ENCODE measurements at places on chromosomes 2 and 18.

DNA sequence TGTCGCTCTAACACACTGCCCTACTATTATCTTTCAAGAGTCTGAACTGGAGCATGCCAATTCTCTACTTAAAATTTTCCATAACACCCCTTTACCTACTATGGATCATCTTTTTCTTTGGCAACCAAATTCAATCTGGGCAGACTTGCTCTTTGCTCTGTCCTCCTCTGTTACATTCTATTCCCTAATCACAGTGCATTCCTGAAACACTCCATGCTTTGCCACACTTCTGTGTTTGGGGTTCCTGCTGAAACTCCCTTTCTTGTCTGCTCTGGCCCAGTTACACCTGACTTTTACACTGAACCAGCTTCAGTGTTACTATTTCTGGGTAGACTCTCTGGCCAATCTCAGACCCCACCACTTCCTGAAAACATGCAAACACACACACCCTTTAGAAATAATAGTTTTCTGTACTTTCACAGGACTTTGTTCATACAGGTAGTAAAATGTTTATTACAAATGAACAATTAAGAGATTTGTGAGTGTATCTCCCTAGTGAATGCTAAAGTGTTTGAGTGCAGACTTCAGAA, 119.9 kb upstream of the DCC start:
- DNase-seq = no peak

DNA sequence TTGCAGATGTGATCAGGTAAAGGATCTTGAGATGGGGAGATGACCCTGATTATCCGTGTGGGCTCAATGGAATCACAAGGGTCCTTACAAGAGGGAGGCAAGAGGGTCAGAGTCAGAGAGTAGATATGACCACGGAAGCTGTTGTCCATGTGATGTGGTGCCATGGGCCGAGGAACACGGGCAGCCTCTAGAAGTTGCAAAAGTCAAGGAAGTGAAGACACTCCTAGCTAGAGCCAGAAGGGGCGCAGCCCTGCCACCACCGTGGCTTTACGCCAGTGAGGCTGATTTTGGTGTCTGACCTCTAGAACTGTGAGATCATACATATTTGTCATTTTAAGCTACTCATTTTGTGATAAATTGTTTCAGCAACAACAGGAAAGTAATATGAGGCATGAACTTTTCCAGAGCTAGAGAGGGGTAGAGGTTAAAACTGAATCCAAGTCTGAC, 114.4 kb downstream of the CAPN13 start:
- no peak for DNase-seq

- DNase-seq = no peak
These were observed 91.6 kb downstream of the INO80D start for GRCh38 chr2:205994344-205994743.

DNA sequence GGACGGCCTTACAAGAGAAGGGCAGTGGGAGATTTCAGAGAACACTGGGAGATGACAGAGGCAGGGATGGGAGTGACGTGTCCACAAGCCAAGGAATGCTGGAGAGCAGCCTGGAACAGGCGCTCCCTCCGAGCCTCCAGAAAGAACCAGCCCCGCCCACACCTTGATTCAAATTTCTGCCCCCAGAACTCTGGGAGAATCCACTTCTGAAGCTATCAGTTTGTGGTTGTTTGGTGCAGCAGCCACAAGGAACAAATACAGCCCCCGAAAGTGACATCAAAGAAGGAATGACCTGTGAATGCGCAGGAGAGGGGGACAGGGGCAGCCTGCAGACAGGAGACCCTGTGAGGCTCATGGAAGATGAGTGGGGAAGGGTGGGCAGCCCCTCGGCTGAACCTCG, 67.3 kb downstream of the TWIST2 start:
- no peak for DNase-seq

DNA sequence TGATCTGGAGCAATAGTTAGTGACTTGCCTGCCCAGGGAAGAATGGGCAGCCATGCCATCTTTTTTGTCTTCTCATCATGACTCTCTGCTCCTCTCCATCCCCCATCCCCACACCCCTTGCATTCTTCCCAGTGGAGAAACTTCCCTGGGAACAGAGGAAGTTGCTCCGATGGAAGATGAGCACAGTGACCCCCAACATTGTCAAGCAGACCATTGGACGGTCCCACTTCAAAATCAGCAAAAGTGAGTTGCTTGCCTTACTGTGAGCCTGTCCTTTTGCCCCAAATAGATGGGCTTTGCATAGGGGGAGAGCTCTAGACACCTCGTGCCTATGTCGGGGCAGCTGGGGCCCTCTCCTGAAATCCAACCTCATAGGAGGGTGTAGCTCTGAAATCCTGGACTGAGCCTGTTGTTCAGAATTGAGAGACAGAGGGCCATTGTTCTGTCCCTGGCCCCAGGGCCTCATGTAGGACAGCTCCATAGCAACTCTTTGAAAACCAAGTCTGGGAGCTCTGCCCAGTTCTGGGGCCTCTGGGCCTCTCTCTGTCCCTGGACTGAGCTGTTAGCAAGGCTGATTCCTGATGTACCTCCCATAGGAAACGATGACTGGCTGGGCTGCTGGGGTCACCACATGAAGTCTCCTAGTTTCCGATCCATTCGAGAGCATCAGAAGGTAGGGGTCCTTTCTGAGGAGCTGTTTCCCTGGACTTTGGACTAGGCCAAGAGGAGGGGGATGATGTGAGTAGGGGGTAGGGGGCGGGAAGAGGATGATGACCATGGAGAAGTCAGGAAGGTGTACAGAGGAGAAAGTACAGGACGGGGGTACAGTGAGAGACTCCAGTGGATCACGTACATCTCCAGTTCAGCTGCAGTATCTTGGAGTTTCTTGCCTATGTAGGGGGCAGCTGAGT, 35.2 kb downstream of the TTLL4 start:
- peak; percentile 43 for DNase-seq

DNA sequence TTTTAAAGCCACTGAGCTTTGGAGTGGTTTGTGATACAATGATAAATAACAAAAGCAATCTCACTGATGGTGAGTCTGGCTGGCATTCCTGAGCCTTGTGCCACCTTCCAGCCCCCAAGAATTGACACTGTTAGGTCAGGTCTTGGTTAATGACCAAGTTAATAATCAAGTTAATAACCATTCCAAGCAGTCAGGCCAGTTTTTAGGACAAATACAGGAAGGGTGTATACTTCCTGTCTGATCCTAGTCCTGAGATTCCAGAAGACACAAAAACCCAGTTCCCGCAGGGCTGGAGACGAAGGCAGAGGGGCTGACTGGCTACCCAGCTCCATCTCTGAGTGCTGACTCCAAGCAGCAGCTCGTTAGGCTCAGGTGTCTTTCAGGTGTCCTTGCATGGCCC, 74.6 kb upstream of the LAPTM4A start:
- no peak for DNase-seq

DNA sequence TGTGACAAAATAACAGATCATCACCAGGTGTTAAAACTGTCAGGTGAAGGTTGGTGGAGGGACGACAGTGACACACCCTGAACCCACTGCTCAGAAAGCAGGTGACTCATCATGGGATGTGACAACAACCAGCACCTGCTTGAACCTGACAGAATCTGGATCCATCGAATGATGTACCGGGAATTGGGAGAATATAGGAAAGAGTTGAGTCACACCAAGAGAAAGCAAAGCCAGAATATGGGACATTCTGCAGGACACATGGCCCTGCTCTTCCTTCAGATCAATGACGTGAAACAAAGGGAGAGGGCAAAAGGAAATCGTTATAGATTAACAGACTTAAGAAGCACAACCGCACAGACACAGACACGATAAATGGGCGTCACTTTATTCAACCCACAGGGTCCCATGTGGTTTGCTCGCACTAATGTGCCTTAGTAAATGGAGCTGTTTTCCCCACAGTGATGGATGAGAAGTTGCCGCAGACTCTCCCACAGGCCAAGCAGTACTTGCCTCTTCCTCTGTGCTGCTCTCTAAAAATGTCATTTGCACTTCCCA, 100.1 kb downstream of the CRACDL start:
- no peak for DNase-seq

DNA sequence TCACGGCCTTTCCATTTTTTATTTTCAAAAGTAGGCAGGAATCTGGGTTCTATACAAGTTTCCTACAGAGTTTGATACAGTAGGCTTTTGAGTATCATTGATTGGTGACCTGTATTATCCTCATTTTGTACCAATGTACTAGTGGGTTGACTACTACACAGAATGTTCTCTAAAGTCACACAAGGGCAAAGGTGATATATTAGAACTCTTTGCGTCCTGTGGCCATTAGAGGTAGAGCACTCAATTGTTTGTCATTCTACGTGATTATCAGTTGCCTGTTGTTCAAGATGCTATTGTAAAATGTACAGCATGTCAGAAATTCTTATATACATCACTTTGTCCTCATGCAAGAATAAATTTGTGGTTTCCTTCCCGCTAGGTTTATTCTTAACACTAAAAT, 24.8 kb downstream of the WDR75 start:
- DNase-seq = no peak

DNA sequence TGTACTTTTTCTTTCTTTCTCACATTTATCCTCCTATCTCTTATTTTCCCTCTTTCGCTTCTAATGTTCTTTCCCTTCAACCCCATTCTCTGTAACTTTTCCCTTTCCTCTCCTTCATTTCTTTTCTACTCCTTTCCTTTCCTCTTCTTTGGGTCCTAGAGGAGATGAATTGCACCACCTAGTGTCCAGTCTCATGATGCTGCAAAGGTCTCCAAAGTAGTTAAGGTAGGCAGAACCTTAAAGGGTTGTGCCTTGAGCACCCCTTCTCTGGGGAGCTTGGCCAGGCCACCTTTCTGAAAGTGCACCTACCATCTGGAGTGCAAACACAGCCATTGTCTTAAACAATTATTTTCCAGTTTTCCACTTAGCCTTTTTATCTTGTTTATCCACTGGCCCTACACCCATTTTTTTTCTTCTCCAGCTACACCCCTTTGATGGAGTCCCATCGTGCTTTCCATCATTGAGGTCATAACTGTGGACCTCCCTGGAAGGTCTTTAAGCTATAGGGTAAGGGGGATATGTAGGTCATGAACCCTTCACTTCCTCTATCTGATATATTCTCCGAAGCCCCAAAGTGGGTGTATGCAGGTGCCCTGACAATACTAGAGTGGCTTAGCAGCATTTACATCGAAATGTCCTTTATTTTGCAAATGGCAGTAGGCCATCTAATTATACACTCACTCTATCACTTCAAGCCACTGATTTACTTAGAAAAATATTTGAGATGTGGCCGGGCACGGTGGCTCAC, 155.9 kb downstream of the ESCO1 start:
- DNase-seq = no peak

- no peak for DNase-seq
These were observed 199.9 kb downstream of the PMAIP1 start for GRCh38 chr18:60099709-60100108.

DNA sequence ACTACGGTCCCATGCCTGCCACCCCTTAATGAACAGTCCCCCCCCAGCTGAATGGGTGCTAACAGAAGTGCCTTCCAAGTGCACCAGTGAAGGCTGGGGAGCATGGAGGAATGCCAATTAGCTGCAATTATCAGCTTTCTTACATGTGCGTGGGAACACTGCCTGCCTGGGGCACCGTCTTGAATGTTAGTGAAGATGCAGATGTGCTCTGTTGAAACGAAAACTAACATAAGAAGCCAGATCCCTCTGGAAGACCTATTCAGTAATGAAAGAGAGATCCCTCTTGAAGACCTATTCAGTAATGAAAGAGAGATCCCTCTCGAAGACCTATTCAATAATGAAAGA, 154.5 kb downstream of the CLIP4 start:
- no peak for DNase-seq

DNA sequence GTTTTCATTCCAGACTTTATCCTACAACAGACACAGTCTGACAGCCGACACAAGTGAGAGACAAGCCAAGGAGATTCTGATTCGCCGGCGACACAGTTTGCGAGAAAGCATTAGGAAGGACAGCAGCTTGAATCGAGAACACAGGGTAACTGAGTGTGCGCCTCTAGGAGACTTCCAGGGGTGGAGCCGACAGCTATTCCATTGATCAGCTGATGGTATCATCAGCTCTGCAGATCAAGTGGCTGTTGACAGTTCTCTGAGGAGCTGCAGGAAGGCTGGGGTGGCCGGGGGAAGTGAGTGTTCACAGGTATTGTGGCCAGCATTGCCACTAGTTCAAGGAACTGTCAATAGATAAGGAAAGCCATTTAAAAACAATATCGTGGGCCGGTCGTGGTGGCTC, 57.3 kb upstream of the TMEM182 start:
- DNase-seq = no peak

GRCh38 chr18:73707035-73707434, 440.6 kb downstream of the FBXO15 start:
- DNase-seq = no peak

All from epithelial cell of prostate (primary cell).